ENCODE measurements at places on chromosomes 7 and 10.

GRCh38 chr7:121266307-121266894 is 62.4 kb upstream of the WNT16 start:
- DNase-seq = no peak

GRCh38 chr7:156474241-156474743 is 166.3 kb upstream of the RNF32 start:
- DNase-seq = no peak

- peak; percentile 17 for DNase-seq
Observed at GRCh38 chr10:1155791-1156615, 99.8 kb downstream of the WDR37 start.

DNA sequence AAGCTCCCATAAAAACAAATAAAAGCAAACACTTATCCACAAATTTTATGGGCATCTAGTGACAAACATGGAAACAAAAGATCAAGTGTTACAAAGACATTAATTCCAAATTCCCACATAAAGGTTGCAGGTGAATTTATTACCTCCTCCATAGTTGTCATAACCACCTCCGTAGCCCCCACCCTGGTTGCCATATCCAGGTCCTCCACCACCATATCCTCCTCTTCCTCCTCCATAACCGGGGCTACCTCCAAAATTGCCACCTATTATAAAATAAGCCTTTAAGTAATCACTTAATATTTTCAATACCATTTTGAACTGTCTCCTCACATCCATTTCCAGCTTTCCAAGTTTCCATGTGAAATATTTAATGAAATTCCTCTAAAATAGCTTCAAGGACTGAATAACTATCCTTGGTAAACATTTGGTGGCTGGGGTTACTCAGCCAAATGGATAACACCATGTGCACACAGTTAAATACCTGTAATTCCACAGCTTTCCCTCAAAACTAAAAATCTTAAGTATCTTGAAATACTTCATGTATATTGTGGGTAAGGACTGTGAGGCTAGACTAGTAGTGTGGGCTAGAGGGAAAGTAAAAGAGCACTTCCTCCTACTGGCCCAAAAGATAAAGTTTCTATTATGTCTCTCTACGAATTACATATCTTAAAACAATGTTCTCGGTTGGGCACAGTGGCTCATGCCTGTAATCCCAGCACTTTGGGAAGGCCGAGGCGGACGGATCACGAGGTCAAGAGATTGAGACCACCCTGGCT is 6.9 kb downstream of the HNRNPA2B1 start:
- DNase-seq = no peak

DNA sequence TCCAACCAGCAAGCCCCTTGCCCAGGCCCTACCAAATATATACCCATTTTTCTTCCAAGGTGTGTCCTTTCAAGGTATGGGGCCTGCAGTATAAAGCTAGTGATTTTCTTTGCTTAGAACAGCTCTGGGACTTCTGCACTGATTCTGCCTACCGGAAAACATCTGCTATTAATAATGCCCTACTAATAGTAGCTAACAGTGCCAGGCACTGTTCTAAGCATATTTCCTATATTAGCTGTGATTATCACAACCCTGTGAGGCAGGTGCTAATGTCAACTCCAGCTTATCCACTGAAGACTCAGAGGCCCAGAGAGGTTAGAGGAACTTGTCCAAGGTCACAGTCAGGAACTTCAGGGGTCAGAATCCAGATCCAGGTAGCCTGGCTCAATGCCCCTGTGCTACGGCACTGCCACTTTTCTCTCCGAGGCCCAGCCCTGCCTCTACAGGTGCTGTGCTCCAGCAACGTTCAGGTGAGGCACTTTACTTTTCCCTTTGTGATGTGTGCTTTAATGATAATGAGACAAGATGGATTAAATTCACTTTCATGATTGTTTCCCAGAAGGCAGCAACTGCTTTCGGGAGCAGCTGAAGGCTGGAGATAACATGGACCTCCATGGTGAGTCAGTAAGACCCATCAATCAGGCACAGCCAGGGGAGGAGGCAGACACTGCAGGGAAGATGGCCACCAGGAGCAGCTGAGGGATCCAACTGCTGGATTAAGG is 26.7 kb downstream of the TAS2R41 start:
- no peak for DNase-seq

- DNase-seq = no peak
Observed at GRCh38 chr10:58412502-58412961, 27.3 kb downstream of the TFAM start.

GRCh38 chr7:120462991-120463390 is 190.0 kb downstream of the KCND2 start:
- no peak for DNase-seq

GRCh38 chr10:11341283-11341960 is 270.0 kb downstream of the USP6NL start:
- no peak for DNase-seq

DNA sequence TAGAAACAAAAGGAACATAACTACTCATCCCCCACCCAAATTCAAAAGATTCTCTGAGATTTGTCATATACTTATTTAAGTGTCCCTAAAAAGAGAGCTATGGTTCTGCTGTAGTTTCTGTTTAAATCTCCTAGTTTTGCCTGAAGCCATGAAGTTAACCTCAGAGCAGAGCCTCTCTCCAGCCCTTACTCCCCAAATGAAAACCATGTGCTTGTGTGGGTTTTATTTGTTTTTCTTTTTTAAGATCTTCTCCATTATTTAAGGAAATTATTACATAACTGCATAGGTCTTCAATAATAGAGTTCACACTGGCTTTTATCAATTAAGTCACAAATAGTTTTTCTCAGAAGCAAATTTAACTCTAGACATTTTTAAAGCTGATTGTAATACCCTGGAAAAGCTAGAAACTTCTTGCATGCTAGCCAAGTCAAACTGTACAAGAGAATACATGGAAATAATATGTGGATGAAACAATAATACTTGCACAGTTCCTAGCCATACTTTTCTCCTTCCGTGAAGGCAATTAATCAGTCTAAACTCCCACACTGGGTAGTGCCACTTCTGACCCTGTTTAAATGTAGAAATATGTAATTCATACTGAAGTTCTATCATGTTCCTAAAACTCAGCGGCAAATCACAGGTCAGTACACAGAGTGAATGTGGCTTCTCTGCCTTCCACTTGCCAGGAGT is 579.7 kb downstream of the SUGCT start:
- no peak for DNase-seq

Data from D341Med (cell line).